ENCODE measurements at places on chromosomes 5 and 9.
A peak's percentile ranks its signal among the peaks of the same experiment; 100 is the strongest.

- peak; percentile 55 for DNase-seq
Observed at GRCh38 chr5:43020399-43020746, 19.7 kb downstream of the ANXA2R start.

GRCh38 chr9:95031711-95032461 is 285.6 kb downstream of the FANCC start:
- DNase-seq = peak; percentile 92

DNA sequence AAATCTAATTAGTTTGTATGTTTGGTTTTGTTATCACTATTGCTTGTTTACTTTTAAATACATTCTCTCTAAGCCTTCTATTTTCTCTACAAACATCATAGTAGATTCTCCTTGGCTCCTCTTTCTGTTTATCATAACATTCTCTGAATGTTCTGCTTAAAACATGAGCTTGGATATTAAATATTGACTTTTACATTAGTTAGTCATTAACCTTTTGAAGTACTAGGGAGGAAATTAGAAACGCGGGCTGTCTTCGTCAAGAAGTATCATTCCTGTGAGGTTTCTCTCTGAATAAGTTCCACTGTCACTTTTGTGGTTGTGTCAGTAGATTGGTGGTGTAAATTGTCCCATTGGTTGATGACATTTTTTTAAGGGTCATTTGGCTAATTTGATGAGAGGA is 821.5 kb downstream of the EFNA5 start:
- DNase-seq = no peak

DNA sequence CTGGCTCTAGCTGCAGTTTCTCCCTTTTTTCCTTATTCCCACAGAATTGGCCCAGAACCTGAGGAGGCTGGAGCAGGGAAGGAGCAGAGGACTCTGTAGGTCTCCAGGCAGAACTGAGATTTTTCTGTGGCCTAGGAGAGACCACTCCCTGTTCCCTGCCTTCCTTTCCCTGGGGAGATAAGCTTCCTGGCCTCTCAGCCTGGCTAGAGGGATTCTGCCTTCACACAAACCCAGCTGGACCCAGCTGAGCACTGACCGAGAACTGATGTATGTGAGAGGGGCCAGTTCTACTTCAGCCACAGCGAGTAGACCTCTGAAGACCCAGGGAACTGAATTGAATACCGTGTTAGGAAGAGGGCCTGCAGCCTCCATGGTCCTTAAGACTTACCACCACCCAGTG is 48.0 kb downstream of the RUSC2 start:
- no peak for DNase-seq

DNA sequence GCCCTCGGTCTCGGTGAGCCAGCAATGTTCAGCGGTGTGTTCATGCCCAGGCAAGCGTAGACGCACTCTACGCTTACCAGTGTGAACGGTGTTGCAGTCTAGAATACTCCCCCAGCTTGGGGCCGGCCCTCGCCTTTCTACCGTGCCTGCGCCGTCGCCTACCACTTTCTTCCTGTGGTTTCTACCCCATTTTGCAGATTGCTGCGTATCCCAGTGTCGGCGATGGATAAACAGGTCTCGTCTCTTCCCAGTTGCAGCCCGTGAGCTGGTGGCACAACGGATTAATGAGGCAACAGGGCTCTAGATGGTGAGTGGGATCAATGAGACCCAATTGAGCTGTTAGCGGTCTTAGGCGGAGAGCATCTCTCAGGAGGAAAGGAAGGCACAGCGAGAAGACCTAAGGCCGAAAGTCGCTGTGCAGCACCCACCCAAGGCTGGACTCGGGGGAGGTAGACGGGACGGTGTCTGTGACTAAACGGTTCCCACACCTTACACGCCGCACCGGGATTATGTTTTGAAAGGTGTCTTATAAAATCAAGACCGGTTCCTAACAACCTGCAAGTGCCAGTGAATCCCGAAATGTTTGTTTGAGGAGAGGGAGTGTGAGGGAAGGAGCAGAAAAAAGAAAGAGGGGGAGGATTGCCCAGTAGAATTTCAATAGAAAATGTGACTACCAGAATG is 5.8 kb downstream of the OTP start:
- no peak for DNase-seq

- DNase-seq = no peak
Observed at GRCh38 chr9:127293767-127294166, 29.2 kb downstream of the GARNL3 start.

GRCh38 chr5:154829181-154829588 is 21.2 kb downstream of the FAXDC2 start:
- no peak for DNase-seq

- no peak for DNase-seq
Observed at GRCh38 chr9:137201205-137201868, 796 bp upstream of the TPRN start.

DNA sequence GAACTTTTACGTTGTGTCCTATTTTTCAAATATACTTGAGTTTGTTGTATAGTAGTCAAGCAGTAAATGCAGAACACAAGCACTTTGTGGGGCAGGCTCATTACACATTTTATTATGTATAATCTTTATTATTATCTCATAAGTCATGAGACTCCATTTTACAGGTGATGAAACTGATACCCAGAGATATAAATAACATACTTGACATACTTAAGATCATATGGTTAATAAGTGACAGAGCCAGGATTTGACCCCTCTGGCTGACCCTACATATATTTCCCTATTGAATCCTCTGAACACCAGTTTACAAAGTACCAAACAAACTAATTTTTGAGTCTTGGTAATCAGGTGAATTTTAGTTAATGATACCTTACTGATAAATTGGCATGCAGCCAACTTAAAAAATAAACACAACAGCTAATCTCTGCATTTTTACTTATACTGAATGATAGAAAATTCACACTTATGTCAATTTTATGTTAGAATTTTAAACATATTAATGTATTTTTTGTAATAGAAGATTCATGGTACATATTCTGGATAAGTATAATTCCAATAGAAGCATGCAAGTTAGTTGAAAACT is 305.0 kb upstream of the MEF2C start:
- no peak for DNase-seq
